ENCODE measurements at places on chromosomes 11 and 22.

DNA sequence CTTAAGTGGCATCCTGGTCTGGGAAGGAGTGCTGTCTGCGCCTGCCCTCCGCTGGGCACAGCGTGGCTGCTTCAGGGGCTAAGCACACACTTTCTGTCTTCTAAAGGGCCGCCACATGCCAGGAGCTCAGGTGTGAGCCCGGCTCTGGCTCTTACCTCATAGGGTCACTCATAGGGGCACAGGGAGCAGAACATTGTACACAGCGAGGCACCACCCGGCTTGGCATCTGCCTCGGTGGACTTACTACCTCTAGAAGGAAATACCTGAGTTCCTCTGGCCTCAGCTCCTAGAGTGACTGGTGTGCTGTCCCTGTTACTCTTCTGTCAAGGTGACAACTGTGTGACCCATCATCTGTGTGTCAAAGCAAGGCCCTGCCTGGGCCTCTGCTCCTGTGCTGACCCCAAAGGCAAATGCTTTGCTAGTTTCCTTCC lies 13.4 kb downstream of the NEAT1 start:
- no peak for DNase-seq

DNA sequence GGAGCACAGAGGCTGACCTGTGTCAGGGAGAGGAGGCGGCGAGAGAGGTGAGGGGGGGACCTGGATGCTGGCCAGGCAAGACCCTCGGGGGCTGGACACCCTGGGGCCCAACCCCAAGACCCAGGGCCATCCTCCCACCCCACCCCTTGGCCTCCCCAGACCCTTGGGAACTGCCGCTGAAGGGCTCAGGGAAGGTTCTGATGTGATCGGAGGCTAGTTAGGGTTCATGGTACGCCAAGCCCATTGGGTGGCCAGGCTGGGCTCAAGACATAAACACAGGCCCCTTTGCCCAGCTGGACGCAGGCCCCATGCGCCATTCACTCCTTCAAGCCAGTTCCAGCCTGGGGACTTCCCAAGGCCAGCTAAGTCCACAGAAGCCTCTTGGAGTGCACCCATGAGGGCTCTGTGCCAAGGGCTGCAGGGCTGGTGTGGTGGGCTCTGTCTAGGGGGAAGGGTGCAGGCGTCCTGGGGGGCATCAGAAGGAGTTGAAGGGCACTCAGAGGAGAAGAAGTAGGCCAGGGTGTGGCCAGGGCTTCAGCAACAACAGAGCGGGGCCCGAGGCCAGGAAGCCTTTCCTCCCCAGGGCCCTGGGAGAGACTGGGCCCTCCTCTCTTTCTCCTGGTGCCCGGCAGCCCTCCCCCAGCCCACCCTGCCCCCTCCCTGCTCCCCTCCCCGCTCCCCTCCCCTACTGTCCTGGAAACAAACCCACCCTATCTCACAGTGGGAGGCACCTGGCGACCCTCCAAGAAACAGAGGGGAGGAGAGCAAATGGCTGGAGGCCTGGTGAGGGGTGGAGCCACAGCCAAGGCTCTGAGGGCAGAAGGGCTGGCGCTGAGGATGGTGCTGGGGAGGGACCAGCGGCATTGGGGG lies 12.9 kb downstream of the TSPAN32 start:
- no peak for DNase-seq

GRCh38 chr11:57290288-57290687 lies 34.5 kb downstream of the TNKS1BP1 start:
- no peak for DNase-seq

GRCh38 chr11:102357116-102357515 lies 10.1 kb downstream of the BIRC2 start:
- no peak for DNase-seq

GRCh38 chr11:83493917-83494316 lies 207.8 kb upstream of the CCDC90B start:
- no peak for DNase-seq

GRCh38 chr22:36586271-36586670 lies 57.3 kb upstream of the EIF3D start:
- no peak for DNase-seq

GRCh38 chr11:62401811-62402210 lies 17.0 kb upstream of the SCGB1A1 start:
- no peak for DNase-seq

GRCh38 chr11:134001088-134001487 lies 44.3 kb upstream of the IGSF9B start:
- no peak for DNase-seq

DNA sequence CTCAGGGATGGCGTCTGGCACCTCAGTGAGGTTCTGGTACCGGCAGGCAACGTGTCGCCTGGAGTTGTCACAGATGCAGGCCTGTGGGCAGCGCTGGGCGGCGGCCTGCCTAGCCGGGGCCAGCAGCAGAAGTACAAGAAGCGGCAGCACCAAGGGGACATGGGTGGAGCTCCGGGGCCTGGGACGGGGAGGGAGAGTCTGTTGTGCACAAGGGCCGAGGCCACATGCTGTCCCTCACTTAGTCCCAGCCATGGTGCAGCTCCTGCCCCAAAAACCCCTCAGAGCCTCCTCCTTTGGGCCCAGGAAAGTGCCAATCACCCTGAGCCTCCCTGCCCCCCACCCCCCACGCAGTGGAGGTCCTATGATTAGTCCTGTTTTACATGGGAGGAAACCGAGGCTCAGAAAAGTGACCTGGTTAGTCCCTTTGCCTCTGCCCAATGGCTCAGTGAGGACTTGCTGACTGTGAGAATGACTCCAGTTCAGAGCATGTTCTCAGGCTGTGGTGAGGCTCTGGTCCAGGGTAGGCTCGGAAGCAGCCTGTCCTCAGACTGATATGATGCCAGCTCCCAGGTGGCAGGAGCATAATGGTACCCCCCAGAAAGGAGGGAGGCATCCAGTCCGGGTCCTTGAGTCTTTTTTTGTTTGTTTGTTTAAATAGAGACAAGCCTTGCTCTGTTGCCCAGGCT lies 1.1 kb downstream of the CHADL start:
- no peak for DNase-seq
